ENCODE measurements at places on chromosomes 4 and X. TPM values are rescaled to one million over a fixed set of nuclear protein-coding genes. Genes with fewer than 3 reads are reported as not detected.

DNA sequence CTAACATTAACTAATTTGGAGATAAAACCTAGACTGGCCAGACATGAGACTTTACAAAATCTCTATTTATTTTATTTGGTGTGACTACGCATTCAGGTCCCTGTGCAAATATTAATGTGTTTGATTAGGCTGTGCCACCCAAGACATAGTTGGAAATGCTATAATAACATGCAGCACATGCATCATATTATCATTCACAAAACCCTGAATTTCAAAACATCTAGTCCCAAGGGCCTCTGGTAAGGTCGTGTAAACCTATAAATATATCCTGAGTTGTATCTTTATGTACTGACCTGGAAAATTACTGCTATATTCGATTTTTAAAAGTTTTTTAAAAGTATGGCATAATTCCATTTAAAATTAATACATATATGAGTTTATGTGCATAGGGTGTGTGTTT is 47.1 kb upstream of the FAT4 start:
- no peak for DNase-seq

- no peak for DNase-seq
These were observed 16.6 kb downstream of the DCUN1D4 start for GRCh38 chr4:51859476-51860031.

JADE3 gene
- total RNA-seq, result 2.7 TPM

SASH3 gene
- total RNA-seq, result 2.4 TPM

VSIG4 gene
- total RNA-seq, result 15.4 TPM

Measured in muscle of leg (tissue), 16 donors.